Stimulated activated CD4-positive, alpha-beta T cell treated with anti-CD3 and anti-CD28 coated beads, Interleukin-4, amount 100 ng/mL, for 1 hour (primary cell): ENCODE measurements at places on chromosomes 5 and 9.

GRCh38 chr5:111680737-111681413 lies 76.1 kb downstream of the NREP start:
- no peak for DNase-seq

DNA sequence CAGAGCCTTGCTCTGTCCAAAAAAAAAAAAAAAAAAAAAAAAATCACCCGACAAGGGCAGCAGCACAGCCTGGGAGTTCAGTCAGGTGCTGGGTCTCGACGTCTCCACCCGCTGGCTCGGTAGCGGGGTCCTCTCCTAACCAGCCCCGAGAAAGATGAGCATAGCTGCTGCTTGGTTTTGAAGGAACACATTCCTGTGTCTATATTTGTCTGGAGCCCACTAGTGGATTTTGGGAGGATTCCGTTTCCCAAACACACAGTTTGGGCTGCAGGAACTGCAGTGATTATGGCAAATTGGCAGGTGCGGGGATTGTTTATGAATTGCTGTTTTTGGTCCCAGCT lies 1.2 kb downstream of the OTULINL start:
- no peak for DNase-seq

DNA sequence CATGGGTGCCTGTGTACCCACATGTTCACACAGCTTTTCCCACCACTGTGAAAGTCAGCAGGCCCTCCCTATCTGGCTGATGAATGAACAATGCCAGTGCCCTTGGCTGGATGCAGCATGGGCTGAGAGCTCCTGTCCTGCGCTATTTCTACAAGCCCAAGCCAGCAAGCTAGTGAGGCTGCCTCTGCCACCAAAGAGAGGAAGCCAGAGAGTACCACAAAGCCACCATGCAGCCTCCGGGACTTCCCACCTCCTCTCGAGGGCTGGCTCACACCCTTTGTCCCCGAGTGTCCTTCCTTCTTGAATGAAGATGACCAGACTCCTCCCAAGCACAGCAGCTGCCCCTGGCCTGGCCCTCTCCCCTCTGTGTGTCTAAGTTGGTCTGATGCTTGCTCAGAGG lies 76.5 kb downstream of the SH3PXD2B start:
- DNase-seq, result no peak

DNA sequence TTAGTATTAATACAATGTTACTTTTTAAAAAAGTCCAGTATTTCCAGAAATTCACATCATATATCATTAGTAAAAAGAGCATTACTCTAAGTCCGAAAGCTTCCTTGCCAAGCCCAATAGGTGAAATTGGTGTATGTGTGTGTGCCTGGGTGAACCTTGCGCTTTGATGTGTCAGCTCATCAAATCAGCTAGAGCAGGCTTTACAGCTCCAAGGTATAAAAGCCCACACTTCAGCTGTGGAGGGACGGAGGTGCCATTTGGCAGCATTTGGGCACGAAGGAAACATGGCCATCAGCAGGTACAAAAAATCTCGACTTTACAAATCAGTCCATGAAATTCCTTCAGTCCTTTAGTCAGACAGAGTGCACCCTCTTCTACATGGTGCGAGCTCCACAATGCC lies 76.5 kb upstream of the IL7R start:
- DNase-seq, result peak; percentile 32

- no peak for DNase-seq
Measured at GRCh38 chr5:148586796-148587195, 67.5 kb downstream of the HTR4 start.

DNA sequence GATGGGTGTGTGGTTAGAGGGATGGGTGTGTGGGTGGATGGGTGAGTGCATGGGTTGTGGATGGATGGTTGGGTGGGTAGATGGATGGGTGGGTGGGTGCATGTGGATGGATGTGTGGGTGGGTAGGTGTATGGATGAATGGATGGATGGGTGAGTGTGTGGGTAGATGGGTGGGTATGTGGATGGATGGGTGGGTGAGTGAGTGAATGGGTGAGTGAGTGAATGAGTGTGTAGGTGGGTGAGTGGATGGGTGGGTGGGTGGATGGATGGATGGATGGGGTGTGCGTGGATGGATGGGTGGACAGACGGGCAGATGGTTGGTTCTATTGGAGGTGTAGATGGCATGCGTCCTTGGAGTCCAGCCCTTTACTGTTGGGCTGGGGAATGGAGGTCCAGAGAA lies 17.2 kb downstream of the STKLD1 start:
- no peak for DNase-seq
